ENCODE measurements at places on chromosomes 3 and 15.
A peak's percentile ranks its signal among the peaks of the same experiment; 100 is the strongest.

- peak; percentile 8 for DNase-seq
These were observed 127.9 kb downstream of the DMXL2 start for GRCh38 chr15:51494411-51495314.

GRCh38 chr3:63807961-63808565 lies 11.0 kb upstream of the C3orf49 start:
- no peak for DNase-seq

DNA sequence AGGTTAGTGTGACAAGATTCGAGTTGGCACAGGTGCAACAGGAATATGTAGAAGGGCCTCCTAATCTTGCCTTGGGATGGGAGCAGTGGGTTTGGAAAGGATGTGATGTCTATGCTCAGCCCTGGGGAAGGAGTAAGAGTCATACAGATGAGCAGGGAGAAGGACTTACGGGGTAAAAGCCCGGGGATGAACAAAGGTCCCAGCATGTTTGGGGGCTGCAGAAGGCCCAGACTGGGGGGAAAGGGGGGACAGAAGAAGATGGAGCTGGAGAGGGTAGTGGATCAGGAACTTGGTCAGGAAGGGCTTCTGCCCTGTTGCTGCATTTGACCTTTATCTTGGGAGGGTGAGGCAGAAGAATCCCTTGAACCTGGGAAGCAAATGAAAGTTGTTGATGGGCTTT lies 240.1 kb upstream of the ST8SIA2 start:
- DNase-seq, result no peak

DNA sequence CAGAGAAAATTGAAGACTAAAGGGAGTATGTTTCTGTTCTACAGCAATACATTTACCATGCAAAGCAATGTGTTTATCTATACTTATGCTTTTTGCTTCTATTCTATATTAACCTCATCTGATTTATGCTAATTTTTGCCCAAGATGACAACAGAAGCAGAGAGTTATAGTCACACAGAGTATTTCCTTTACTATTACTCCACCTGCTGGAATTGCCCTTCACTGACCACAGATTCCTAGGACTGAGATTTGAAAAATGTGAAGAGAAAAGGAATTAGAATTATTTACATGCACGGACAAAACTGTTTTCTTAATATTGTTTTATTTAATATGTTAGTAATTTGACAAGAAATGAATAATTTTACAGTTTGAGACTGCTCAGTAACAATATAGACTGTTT lies 745.6 kb downstream of the VGLL3 start:
- no peak for DNase-seq

- DNase-seq, result no peak
These were observed 4.7 kb upstream of the RYK start for GRCh38 chr3:134255404-134255803.

DNA sequence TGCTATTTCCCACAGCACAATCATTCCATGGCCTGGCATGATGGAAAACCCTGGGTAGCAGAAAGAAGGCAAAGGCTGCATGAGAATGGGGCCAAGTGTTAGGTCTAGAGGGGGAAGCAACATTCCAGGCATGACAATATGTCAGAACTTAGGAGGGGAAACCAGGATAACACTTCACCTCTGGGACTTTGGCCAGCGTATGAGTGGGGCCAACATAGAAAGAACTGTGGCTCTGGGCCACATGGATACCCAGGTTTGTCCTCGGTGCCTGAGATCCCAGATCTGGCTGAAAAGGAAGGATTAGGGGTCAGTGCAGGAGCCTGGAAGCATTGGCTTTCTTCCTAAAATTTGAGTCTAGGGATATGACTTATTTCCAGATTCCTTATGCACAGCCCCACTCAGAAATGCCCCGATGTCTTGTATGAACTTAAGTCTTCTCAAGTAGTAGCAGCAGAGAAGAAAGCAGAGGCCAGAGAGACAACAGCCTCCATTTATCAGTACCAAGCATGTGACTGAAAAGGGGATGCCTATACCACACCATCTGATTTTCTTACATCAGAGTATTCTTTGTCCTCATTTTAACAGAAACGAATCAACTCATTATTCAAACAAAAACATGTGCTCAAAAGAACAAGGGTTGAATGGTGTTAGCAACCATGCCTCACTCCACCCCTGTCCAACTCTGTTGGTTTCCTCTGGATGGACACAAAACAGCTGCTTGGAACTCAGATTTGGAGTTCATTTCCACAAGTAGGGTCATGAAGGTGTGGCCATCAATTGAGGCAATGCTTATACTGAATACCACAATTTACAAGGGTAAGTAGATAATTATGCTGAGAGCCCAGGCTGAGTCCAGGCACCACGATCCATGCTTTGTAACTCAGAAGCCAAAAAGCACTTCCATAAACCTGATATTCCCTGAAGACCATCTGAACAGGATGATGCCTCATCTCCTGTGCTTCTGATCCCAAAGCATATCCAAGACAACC lies 43.7 kb upstream of the NDUFB4 start:
- DNase-seq, result no peak

GRCh38 chr3:171606151-171606751 lies 146.0 kb upstream of the TNIK start:
- DNase-seq, result peak; percentile 14

All from mammary epithelial cell (primary cell).